Astrocyte (in vitro differentiated cells and primary cell): ENCODE measurements at places on chromosomes 13 and 19.

DNA sequence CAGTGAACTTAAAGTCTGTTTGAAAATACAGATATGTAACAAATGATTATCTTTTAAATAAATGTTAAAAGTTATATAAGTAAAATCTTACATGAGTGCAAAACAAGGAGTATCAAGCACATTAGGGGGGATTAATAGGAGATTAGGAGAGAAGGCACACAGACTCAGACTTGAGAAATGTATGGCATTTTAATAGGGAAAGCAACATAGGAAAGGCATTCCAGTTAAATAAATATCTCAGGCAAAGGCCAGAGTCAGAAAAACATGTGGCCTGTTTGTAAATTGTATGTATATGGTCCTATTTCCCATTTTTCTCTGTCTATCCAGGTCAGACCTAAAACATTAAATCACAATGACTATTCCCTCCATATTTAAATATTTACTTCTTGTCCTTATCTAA is 462.7 kb downstream of the GPC6 start:
- peak; percentile 30 for DNase-seq

DNA sequence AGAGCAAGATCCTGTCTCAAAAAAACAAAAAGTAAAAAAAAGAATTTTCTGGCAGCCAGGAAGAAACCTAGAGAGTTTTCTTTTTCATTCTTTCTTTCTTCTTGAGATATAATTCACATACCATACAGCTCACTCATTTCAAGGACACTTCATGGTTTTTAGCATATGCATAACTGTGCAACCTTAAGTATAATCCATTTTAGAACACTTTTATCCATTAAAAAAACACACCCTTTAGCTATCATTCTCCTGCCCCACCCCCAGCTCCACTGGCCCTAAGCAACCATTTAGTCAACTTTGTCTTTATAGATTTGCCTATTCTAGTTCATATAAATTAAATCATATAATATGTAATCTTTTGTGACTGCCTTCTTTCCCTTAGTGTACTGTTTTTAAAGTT is 8.1 kb upstream of the IPO5 start:
- peak; percentile 66 for DNase-seq

DNA sequence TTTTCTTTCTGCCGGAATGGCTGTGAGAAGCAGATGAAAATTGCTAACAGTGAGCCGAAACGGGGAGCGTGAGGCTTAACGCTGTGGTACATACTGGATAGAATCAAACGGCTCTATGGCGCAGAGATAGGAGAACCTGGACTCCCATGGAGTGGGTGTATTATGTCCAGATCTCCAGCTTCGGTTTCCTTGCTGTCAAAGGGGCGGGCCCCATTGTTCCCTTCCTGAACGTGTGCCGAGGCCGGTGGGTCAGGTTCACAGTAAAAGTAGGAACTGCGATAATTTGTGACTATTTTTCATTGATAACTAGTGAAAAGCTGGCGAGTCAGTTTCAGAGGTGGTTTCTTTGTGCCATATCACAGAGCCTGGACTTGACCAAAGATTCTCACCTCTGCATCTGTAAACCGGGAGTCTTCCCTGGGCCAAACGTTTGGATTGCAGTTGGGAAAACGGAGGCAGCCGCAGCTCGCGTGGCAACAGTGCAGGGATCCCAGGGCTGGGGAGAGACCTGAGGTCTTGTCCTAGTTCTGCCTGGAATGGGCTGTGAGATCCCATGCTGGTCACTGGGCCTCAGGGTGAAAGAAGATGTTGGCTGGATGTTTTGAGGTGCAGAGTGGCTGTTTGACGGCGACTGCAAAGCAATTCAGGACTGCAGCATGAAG is 752 bp downstream of the RPL18A start:
- DNase-seq: no peak

- no peak for DNase-seq
These were observed 19.8 kb upstream of the PLEKHF1 start for GRCh38 chr19:29645491-29645867.

DNA sequence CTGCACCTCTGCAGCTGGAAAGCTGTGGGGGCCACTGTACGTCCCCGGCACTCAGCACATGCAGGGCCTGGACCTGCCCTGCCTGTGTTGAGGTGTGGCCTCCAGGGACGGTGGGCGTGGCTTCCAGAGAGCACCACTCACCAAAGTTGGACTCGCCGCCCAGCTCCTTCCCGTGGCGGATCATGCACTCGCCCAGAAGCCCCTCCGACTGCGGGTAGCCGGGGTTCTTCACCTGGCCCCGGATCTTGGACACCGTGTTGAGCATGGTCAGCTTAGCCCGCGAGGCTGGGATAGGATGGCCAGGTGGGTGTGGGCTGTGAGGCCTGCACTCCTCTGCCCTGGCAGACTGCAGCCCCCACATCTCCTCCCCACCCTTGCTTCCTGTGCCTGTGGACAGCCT is 22.0 kb downstream of the MPND start:
- no peak for DNase-seq

DNA sequence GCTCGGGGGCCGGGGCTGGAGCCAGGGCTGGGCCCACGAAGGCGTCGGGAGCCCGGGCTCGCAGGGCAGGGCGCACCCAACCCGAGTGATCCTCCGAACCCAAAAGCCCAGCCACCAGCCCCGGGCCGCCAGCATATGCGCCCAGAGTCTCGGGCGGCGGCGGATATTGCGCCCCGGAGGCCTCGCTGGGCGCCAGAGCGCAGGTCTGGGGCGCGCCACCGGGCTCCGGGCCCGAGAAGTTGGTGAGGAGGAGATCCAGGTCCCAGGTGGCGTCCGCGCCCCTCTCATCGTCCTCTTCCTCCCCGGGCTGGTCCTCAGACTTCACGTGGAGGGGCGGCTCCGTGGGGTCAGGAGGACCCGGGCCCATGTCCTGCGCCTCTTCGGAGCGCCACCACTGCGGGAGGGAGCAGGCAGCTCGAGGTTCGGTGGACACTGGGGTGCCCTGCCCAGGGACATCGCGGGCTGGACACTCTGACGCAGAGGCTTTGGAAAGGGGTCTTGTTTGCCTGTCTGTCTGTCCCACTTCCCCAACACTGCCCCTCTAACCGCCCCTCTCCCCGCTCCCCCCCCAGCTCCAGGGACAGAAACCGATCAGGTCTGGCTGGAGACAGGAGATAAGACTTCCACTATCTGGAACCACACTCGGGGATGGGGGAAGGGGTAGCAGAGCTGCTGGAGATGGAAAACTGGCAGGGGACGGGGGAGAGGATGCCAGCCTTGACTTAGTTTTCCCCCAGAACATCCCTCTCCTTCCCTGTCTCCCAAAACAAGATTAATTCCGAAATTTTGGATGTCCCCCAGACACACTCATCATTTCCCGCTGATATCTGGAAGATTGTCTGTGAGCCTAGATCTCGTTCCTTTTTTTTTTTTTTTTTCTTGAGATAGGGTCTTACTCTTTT is 1.0 kb downstream of the KLF1 start:
- no peak for DNase-seq

GRCh38 chr19:11673608-11674041 is 65.1 kb downstream of the ZNF823 start:
- DNase-seq: peak; percentile 30
